ENCODE measurements at places on chromosomes 6 and 20. TPM values are rescaled to one million over a fixed set of nuclear protein-coding genes. Genes with fewer than 3 reads are reported as not detected.
A peak's percentile ranks its signal among the peaks of the same experiment; 100 is the strongest.

Gene ABT1
- 21.8 TPM for total RNA-seq

Gene MTRF1L
- total RNA-seq = 14.6 TPM

Gene DOK5
- total RNA-seq = 3.3 TPM

Gene MYBL2
- 29.8 TPM for total RNA-seq

Gene DEFB124
- not detected for total RNA-seq

Gene SPINT3
- not detected for total RNA-seq

DNA sequence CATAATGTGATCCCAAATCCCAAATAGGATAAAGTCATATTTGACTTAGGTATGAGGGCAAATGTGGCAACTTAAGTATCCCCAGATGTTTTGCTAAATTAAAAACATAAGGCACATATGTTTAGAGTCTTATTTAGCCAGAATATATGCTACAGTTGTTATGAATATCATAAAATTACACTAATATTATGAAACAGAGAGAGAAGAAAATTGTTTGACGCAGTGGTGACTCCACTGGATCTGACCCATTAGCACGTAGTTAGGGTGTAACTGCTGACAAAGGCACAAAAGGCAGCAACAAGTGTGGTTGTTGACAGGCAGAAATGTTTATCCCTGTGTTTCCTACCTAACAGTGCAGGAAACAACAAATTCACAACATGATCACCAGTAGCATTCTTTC is 152.4 kb upstream of the THBS2 start:
- DNase-seq = no peak

DNA sequence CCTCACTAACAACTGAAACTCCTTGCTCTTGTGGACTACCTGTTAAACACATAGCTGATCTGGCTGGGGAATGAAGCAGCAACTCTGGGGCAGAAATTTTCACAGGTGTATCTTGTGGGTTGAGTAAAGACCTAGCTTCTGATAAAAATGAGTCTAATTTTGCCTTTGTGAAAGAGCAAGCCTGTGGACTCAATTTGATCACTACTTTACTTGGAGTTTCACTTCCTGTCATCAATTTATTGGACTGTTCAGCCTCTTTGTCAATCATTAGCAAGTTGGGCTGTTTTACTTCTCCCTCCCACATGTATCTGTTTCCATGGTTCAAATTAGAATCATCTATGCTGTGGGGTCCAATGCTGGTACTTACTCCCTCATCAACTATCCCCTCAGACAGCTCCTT is 29.6 kb upstream of the CRIP3 start:
- DNase-seq = no peak

GRCh38 chr6:138258991-138259390 is 40.7 kb upstream of the PBOV1 start:
- no peak for DNase-seq

- DNase-seq = no peak
Measured at GRCh38 chr6:109029313-109029712, 65.3 kb downstream of the SESN1 start.

- DNase-seq = no peak
Measured at GRCh38 chr20:46551522-46552381, 1.3 kb upstream of the OCSTAMP start.

DNA sequence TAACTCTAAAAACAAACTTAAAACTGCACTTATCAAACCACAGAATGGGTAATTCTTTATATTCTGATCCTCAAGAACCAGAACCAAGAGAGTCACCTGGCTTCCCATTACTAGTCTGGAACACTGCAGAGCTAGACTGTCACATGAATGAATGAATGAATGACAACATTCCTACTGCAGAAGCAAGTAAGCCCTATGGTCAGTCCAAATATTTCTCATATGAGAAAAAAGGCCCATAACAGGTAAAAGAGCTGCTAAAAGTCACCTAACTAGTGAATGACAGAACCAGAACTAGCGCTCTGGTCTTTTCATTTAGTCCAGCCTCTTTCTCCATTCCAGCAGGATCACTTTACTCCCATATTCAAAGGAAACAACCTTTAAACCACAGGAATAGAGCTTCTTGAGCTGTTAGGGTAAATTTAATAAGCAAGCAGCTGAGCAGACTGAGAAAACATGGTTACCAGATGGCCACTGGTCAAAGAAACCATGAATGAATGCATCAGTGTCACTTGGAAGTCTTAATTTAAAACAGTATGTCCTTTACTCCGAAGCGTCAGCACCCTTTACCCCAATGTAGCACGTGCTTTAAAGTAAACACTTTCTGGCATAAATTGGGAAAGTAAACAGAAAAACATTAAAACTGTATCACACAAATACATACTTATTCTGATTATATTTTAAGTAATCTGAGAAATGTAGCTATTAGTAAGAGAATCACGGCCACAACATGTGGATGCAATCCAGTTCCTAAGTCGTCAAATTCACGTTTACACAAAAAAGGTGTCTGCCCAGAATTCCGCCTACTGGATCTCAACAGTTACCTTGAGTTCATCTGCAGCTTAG is 1.4 kb downstream of the PREP start:
- no peak for DNase-seq

GRCh38 chr6:154249499-154250298 is 106.9 kb downstream of the IPCEF1 start:
- no peak for DNase-seq

- peak; percentile 45 for DNase-seq
Measured at GRCh38 chr20:12825226-12825595, 183.6 kb upstream of the SPTLC3 start.

DNA sequence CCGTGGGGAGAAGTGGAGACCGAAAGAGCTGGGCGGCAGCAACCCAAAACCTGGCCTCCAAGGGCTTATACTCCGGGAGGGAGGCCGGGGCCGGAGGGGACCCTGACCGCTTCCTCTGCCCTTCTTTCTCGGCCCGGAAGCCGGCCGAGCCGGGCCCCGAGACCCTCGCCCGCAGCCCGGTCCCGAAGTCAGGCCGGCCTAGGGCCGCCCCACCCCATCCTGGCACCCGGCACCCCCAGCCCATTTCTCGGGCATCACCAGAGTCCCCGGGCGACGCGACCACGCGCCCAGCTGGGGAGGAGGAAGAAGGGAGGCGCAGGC is 572 bp upstream of the ZDHHC14 start:
- DNase-seq = no peak

DNA sequence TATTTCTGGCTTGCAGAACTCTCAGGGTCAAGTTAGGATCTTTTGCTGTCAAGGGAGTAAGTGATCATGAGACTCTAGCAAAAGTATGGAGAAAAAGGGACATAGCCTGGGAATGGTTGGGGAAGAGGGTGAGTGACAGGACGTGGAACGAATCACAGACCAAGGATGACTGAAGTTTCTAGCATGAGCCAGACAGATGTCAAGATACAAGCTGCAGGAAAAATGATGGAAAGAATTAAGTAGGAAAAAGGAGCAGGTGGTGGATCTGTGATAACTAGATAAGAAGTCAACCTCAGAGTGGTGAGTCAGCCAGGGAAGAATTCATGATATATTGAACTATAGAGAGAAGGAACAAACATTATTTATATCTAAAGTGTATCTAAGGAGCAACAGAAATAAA is 159.8 kb upstream of the SYNDIG1 start:
- no peak for DNase-seq

DNA sequence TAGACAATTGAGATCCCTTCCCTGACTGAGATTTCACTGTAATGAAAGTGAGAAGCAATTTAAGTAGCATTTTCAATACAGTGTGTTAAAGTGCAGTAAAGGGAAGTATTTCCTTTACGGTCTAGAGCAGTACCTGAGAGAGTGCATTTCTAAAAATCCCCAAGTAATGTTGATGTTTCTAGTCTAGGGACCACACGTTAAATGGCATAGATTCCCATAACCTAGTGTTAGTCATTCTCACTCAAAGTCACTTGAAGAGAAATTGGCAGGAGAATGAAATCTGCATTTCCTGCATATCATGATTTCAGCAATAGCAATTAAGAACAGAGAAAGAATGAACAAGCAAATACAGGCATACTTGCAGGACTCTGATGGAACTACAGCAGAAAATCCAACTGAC is 67.9 kb downstream of the CGA start:
- no peak for DNase-seq

All from MG63 (cell line).